ENCODE measurements at places on chromosomes 16 and 17. TPM values are rescaled to one million over a fixed set of nuclear protein-coding genes. Genes with fewer than 3 reads are reported as not detected.

FOXC2 gene
- 0.46 TPM for polyA plus RNA-seq

DNAH2 gene
- 0.03 TPM for polyA plus RNA-seq

ITGA2B gene
- polyA plus RNA-seq, result 2.2 TPM

ASPSCR1 gene
- polyA plus RNA-seq, result 24.5 TPM

- DNase-seq, result no peak
Observed at GRCh38 chr17:21815352-21816063, 123.2 kb downstream of the KCNJ18 start.

- no peak for DNase-seq
Observed at GRCh38 chr17:76493505-76494167, 7.6 kb downstream of the RHBDF2 start.

GRCh38 chr16:3038896-3039295, 2.2 kb upstream of the BICDL2 start:
- no peak for DNase-seq

DNA sequence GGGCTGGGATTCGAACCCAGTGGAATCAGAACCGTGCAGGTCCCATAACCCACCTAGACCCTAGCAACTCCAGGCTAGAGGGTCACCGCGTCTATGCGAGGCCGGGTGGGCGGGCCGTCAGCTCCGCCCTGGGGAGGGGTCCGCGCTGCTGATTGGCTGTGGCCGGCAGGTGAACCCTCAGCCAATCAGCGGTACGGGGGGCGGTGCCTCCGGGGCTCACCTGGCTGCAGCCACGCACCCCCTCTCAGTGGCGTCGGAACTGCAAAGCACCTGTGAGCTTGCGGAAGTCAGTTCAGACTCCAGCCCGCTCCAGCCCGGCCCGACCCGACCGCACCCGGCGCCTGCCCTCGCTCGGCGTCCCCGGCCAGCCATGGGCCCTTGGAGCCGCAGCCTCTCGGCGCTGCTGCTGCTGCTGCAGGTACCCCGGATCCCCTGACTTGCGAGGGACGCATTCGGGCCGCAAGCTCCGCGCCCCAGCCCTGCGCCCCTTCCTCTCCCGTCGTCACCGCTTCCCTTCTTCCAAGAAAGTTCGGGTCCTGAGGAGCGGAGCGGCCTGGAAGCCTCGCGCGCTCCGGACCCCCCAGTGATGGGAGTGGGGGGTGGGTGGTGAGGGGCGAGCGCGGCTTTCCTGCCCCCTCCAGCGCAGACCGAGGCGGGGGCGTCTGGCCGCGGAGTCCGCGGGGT, at the start of gene CDH1:
TSS of gene CDH1 (plus strand) at position 247 of the 684 bp plus-strand sequence. CDS start at position 371, 124 bp downstream.
- DNase-seq, result no peak

All from A549 (cell line).